ENCODE measurements at places on chromosomes 5 and 9. TPM values are rescaled to one million over a fixed set of nuclear protein-coding genes. Genes with fewer than 3 reads are reported as not detected.

Gene SPAG8
- total RNA-seq, result 0.59 TPM

Gene TMEM252
- not detected for total RNA-seq

Gene CDO1
- 2.9 TPM for total RNA-seq

Gene PCDHA9
- total RNA-seq, result 1.7 TPM

DNA sequence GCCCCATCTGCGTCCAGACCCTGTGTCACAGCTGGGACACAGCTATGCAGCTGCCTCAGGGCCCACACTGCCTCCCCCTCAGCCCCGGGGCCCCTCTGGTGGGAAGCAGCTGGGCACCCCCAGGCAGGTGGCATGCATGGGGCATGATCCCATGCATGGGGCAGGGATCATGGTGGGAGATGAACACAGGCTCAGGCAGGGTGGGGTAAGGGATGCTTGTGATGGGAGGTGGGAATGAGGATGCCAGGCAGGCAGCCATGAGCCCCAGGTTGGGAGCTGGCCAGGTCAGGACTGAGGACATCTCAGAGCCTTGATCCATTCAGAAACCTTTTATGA lies 19.7 kb downstream of the EEIG1 start:
- peaks cover 10% of the 10 kb centered on the region for H3K27me3 ChIP-seq
- H3K4me3 ChIP-seq, result peak overlapping the region; percentile 18
- DNase-seq, result no peak
- H3K4me1 ChIP-seq, result no peaks in the 10 kb centered on the region
- H3K36me3 ChIP-seq, result no peaks in the 10 kb centered on the region
- no peak overlapping the region for H3K27ac ChIP-seq

GRCh38 chr9:81776834-81777233 lies 87.5 kb upstream of the TLE1 start:
- no peaks in the 10 kb centered on the region for H3K27me3 ChIP-seq
- no peak overlapping the region for H3K4me3 ChIP-seq
- H3K4me1 ChIP-seq, result peaks cover 6% of the 10 kb centered on the region
- H3K36me3 ChIP-seq, result no peaks in the 10 kb centered on the region
- H3K27ac ChIP-seq, result no peak overlapping the region

DNA sequence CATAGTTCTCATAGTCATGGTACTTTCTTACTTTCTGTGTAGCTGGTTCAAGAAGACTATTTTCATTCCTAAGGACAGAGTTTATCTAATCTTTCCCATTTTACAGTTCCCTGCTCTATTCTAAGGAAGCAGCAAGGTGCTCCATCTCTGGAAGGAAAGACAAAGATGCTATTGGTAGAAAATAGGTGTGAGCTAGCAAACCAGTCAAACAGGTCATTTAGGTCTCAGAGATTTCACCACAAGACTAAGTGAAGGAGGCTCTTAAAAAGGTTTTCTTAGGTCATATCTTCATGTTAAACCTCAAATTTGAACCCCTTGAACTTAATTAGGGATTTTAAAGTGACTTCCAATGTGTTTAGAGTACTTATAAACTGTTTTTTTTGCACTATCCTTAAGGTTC lies 62.6 kb downstream of the ADAMTSL1 start:
- no peaks in the 10 kb centered on the region for H3K4me1 ChIP-seq
- peaks cover 25% of the 10 kb centered on the region for H3K36me3 ChIP-seq
- peaks cover 5% of the 10 kb centered on the region for H3K27me3 ChIP-seq

- no peak overlapping the region for H3K4me3 ChIP-seq
- H3K4me1 ChIP-seq, result peaks cover 3% of the 10 kb centered on the region
- H3K27me3 ChIP-seq, result no peaks in the 10 kb centered on the region
- H3K27ac ChIP-seq, result no peak overlapping the region
- DNase-seq, result no peak
- no peaks in the 10 kb centered on the region for H3K36me3 ChIP-seq
Measured at GRCh38 chr5:81805086-81805485, 54.2 kb upstream of the SSBP2 start.

- H3K4me1 ChIP-seq, result no peaks in the 10 kb centered on the region
- H3K36me3 ChIP-seq, result no peaks in the 10 kb centered on the region
- H3K4me3 ChIP-seq, result no peak overlapping the region
- H3K27ac ChIP-seq, result no peak overlapping the region
- no peak for DNase-seq
Measured at GRCh38 chr9:134283111-134283515, 43.1 kb upstream of the RXRA start.

DNA sequence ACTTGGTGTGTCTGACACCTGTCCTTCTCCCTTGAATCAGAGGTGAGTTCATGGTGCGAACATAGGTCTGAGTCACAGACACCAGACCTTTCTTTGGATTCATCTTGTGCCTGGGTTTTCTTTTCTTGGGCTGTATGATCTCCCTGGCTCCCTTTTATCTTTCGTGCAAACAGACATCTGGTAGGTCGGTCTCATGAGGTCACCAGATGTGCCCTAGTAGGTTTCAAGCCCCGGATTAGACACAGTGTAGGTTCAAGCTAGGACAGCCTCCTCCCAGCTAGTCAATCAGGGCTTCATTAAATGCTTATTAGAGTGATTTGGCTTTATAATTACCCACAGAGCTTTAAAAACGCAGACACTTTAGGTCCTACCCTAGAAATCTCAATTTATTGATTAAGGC lies 106.0 kb upstream of the MYO10 start:
- DNase-seq, result no peak
- peaks cover 11% of the 10 kb centered on the region for H3K4me1 ChIP-seq
- H3K27me3 ChIP-seq, result peaks cover 2% of the 10 kb centered on the region
- no peak overlapping the region for H3K27ac ChIP-seq
- H3K4me3 ChIP-seq, result no peak overlapping the region

DNA sequence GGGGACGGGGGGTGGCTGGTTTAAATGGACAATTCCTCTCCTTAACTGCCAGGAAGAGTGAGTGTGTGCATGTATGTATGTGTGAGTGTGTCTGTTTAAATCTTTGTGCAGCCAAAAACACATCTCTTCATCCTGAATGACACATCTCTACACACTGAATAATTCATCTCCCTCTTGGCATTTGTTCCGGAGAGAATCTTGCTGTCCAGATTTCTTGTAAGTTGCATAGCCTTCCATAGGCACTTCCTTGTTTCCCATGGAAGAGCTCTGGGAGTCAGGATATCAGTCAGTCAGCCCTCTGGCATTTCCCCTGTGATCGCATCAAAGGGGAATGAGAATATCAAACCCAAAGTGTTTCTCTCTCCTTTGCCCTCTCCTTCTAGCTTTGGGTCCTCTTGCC lies 74.7 kb downstream of the WWC1 start:
- H3K4me3 ChIP-seq, result no peak overlapping the region
- peaks cover 23% of the 10 kb centered on the region for H3K4me1 ChIP-seq
- H3K27me3 ChIP-seq, result peaks cover 6% of the 10 kb centered on the region
- no peaks in the 10 kb centered on the region for H3K36me3 ChIP-seq

DNA sequence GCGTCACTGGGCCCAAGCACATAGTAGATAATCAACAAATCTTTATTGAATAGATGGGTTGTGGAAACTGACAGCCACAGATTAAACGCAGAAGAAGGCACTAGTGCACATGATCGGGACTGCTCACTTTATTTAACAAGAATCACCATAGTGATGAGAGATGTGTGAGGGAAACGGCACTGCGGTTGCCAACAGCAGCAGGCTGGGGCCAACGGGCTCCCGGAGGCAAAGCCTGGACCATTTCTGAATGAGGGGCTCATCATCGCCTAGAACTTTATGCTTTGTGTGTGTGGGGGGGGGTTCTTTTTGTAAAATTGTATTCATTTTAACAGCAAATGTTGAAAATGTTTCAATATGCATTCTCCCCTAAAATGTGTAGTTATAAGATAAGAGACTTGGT lies 61.9 kb upstream of the RUFY1 start:
- H3K36me3 ChIP-seq, result no peaks in the 10 kb centered on the region
- no peak overlapping the region for H3K27ac ChIP-seq
- no peaks in the 10 kb centered on the region for H3K4me1 ChIP-seq
- peaks cover 3% of the 10 kb centered on the region for H3K27me3 ChIP-seq
- no peak for DNase-seq
